Frontal cortex (tissue), 4 donors: ENCODE measurements at places on chromosomes 7 and 10. TPM values are rescaled to one million over a fixed set of nuclear protein-coding genes. Genes with fewer than 3 reads are reported as not detected.

Gene ORC5
- total RNA-seq = 52.6 TPM

Gene GJD4
- not detected for total RNA-seq

Gene ADAM12
- total RNA-seq = 2.9 TPM

Gene AHR
- total RNA-seq = 13.9 TPM

Gene FAM25A
- total RNA-seq = not detected

DNA sequence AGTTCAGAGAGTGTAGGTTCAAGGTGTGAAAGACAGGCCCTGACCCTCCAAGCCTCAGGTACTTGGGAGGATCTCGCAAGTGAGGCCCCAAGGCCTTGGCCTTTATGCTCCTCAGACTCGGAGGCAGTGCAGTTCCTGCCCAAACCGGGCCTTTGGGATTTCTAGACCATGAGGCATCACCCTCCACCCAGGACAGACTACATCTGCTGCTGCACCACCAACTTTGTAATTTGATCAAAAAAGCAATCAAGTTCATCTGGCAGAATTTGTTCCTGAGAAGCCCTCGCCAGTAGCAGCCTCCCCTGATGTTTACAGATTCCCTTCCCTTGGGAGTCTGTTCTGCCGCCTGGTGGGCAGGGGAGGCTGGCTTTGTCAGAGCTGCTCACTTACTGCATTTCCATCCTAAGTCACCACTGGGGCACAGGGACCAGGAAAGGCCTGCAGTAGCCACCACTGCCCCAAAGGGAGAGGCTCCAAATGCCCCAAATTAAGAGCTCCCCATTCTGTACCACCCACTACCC, 2.1 kb downstream of the CAMK2G start:
- no peak for DNase-seq

DNA sequence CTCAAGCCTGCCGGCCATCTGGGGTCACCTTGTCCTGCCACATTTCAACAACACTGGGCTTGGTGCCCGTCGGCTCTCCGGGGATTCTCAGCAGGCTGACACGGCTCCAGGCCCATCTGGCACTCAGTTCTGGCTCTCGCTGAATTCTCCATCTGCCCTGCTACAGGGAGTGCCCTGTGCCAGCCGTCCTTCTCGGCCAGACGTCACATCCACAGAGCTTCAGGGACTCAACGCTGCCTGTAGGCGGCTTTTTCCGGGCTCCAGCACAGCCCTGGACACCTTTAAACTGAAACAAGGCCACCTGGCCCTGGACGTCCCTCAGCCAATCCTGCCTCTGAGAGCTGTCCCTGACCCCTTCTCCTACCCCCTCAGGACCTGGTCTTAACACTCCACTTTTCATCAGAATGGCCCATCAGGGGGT, 43.0 kb downstream of the TMEM130 start:
- DNase-seq = no peak

GRCh38 chr10:13703997-13704536, 117.3 kb downstream of the PRPF18 start:
- DNase-seq = no peak

DNA sequence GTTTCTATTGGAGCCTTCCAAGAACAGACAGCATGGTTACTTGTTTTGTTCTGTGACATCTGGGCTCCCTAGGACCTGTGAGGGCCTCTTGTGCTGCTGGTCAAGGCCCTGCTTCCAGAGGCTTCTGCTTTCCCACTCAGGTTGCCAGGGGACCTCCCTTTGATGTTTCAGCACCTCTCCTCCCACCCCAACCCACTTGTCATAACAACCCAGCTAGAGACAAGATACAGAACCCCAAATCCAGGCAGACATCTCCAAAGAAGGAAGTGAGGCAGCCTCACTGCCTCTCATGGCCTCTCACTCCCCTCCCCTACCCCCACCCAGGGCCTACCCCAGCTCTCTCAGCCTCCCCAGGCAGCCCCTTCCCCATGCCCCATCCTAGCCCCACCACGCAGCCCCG, 11.3 kb downstream of the NFKB2 start:
- peak; percentile 13 for DNase-seq

DNA sequence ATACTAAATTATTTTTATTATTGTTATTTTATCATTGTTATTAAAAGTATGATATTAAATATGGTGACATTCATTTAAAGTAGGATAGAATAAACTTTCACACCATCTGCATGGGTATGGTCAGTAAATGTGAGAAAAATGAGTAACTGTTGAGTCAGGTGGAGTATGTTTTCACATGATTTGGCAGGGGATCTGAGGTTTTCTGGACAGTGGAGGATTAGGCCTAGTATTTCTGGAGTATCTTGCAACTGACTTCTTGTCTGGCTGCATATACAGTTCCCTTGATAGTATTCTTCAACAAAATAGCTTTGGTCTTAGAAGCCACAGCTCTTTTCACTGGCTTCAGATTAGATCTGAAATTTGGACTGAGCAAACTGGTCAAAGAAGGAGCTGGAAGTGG, 54.5 kb downstream of the GBF1 start:
- DNase-seq = no peak

DNA sequence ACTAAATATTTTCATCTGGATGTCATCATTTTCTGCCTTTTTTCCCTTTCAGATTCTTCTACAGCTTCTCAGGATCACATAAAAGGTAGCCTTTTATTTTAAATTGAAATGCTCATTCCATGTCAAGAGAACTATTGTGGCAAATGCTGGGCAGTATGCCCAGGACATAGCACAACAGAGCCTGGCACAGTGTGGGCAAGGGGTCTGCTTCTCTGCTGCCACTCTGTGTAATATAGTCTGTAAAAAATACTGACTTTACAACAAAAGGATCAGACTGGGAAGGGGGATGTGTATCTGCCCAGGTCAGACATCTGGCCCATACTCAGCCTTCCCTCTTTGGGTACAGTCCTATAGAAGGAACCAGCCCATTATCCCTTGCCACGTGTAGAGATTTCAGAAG, 62.7 kb downstream of the CUZD1 start:
- DNase-seq = no peak

GRCh38 chr10:28713626-28714352, 36.5 kb downstream of the BAMBI start:
- DNase-seq = no peak

GRCh38 chr10:92880233-92880861, 32.0 kb downstream of the EXOC6 start:
- DNase-seq = no peak

- DNase-seq = no peak
Measured at GRCh38 chr7:24894429-24895221, 85.4 kb downstream of the OSBPL3 start.

DNA sequence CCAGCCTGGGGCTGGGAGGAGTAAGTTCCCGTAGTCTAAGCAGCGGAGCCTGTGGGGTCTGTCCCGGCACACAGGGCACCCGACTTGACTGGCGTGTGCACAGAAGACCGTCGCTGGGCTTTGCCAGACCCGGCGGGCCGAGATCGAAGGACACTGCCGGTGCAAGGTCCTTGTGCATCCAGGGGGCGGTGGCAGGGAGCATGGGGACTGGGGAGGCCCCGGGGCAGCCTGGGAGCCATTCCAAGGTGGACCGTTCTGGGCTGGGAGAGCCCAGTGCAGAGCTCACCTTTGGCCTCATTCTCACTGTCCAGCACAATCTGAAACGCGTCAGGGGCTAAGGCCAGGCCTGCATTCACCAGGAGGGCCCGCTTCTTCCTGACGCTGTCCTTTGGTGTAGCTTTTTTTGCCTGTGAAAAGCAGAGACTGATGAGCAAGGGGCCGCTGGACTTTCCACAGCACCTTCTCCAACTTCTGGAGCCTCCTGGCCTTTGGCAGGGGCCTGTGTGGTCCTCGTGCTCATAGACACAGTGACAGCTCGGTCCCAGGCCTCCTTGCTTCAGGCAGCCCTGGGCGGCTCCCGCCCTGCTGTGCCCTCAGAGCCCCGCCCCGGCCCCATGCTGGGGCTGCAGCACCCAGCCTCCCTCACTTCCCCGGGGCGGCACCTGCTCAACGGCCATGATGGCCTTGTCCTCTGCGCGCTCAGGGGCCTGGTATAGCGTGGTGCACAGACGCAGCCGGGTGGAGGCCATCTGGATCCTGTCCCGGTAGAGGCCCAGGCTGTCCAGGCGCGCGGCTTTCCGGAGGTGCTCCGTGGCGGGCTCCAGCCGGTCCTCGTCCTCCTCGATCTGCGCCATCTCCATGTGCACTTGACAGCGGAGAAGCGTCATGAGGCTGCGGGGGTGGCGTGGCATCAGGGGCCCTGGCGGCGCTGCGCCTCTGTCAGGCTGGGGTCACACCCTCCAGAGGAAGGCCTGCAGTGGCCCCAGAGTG, 20.3 kb downstream of the CFAP46 start:
- no peak for DNase-seq
